ENCODE measurements at places on chromosomes 7 and 10. TPM values are rescaled to one million over a fixed set of nuclear protein-coding genes. Genes with fewer than 3 reads are reported as not detected.

- DNase-seq, result no peak
These were observed 137.8 kb downstream of the OAT start for GRCh38 chr10:124280916-124281315.

GRCh38 chr10:33799281-33799943 is 464.9 kb upstream of the NRP1 start:
- DNase-seq, result no peak

DNA sequence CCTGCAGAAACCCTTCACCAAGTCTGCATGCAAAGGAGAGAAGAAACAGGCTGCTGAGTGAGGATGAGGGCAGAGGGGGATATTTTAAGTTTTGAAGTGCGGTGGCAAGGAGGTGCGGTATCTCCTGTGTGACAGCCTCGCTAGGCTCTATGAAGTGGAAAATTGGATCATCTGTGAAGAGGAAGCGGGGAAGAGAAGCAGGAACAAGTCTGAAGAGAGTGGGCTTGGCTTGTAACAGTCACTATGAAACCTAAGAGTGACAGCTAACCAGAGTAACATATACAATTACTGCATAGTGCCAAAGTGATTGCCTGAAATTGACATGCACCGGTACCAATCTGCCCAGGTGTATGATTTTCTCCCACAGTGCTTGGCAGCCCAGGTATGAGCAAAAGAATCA is 287.5 kb upstream of the KLF14 start:
- no peak for DNase-seq

- no peak for DNase-seq
These were observed 136.6 kb downstream of the AHR start for GRCh38 chr7:17434841-17435692.

Gene MRLN
- 0.35 TPM for total RNA-seq

Gene CALML3
- total RNA-seq, result not detected

Gene ITIH5
- total RNA-seq, result 9.5 TPM

Gene SAP25
- 0.69 TPM for total RNA-seq
